ENCODE measurements at places on chromosomes 5 and 9.

DNA sequence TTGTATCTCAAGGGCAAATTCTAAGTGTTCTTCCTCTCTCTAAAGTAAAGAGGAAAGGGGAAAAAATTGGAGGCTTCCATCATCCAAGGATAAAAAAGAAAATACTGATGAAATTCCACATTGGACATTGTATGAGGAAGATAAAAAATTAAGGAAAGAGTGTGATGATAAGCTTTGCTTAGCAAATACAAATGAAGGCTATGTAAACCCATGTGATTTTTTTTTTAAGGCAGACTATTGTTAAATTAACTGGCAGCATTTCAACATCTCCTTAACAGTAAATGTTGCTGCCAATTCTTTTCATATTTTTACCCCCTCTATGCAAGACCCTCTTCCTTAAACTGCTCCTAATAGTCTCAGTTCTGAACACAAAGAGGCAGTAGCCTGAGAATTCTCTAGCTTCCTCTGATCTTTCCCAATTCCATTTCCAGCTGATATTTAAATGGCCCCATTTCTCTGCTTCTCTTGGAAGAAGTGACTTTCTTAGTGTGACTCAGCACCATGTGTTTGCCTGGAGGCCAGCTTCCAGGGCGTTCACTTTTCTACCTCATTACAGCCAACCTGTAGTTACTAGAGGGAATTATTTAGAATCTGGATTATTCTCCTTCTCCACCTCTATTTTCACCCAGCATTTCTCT, 159.7 kb downstream of the TLE1 start:
- DNase-seq: no peak

DNA sequence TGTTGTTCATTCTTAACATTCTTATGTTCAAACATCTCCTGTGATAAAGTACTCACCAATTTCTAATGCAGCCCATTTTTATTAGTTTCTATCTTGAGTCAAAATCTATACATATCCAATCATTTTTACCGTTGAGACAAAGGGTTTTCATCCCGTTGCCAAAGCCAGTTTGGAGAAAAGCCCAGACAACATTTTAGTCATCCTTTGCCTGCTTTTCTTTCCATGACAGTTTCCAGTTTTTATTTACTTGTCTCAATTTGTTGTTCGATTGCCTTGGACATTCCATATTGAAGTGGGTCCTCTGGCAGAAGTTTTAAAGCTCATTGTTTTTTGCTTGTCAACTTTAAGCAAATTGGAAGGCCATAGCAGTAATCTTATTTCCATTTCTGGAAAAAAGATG, 123.9 kb downstream of the RAB3C start:
- DNase-seq: no peak

GRCh38 chr5:20536813-20537212, 548.8 kb upstream of the CDH18 start:
- no peak for DNase-seq

GRCh38 chr5:178323961-178324360, 91.4 kb upstream of the PHYKPL start:
- no peak for DNase-seq

DNA sequence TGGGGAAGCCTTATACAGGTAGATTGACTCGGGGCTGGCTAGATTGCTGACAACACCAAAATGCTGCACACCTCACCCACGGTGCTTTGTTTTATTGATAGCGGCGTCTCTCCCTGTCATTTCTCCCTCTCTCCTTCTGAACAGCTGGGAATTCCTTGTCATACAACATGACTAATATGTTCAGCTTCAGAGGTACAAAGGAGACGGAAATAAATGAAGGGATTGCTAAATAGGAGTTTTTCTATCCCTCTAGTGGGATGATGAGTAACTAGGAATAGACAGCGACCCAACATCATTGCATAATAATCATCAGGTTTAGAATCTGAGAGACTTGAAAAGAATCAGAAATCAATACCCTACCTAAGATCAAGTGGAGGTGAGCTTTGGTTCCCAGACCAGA, 337.7 kb upstream of the PANK3 start:
- DNase-seq: no peak

Measured in stimulated activated CD4-positive, alpha-beta T cell treated with anti-CD3 and anti-CD28 coated beads, Interleukin-2, amount 100 ng/mL, for 48 hours (primary cell).